ENCODE measurements at places on chromosomes 12 and 14.

DNA sequence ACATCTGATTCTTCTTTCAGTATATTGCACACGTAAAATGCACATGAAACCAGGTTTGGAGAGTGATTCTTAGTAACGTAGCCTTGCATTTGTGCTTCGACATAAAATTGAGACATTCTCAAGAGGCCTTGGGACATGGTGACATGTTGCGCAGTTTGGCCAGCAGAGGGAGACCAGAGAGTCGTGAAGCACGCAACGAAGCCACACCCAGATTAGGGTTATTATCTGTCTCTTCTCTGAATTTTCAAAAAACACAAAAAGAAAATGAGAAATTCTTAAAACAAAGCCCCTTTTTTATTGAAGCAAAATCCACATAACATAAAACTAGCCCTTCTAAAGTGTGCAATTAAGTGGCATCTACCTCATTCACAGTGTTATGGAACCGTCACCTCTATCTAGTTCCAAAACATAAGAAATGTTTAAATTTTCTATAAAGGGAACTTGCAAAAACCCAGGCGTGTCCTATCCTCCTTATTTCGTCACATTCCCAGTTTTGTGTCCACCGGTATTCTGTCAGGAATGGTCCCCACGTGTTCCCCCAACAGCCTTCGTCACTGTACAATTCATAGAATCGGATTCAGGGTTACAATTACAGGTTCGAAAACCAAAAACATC is 108.8 kb upstream of the ATF7IP start:
- DNase-seq, result peak; percentile 57

DNA sequence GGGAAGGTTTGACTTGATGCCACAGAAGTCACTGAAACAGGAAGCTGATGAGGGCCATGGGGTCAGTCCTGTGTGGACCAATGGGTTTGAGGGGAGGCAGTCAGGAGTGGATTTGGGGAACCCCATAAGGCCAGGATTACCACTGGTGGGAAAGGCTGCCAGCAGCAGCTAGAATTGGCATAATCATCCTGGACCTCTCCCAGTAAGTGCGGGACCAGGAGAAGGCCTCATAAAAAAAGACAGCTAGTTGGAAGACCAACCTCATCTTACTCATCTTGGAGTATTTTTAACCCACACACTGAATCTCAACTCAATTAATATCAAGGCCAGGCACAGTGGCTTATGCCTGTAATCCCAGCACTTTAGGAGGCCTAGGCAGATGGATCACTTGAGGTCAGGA is 22.7 kb downstream of the TBX3 start:
- no peak for DNase-seq

GRCh38 chr12:26723379-26724308 is 109.3 kb downstream of the ITPR2 start:
- DNase-seq, result no peak

- DNase-seq, result no peak
Measured at GRCh38 chr12:87796961-87797516, 232.2 kb downstream of the C12orf50 start.

GRCh38 chr12:94704452-94705306 is 54.3 kb upstream of the TMCC3 start:
- no peak for DNase-seq

GRCh38 chr12:130041983-130042812 is 120.1 kb upstream of the FZD10 start:
- DNase-seq, result no peak

DNA sequence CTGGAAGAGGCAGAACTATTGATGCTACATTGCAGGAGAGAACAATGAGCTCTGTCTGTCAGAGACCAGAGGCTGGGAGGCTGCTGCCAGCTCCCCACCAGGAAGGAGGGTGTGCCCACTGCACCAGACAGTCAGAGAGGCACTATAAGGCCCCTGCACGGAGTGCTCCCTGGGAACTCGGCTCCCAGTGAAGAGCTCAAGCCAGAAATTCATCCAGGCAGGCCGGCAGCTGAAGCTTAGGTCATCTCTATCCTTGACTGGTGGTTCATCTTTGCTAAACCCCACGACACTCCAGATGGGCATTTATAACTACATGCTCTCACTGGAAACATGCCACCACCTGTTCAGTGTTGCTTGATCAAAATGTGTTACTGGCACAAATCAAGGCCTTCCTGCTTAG is 65.1 kb upstream of the GPATCH2L start:
- DNase-seq, result no peak

DNA sequence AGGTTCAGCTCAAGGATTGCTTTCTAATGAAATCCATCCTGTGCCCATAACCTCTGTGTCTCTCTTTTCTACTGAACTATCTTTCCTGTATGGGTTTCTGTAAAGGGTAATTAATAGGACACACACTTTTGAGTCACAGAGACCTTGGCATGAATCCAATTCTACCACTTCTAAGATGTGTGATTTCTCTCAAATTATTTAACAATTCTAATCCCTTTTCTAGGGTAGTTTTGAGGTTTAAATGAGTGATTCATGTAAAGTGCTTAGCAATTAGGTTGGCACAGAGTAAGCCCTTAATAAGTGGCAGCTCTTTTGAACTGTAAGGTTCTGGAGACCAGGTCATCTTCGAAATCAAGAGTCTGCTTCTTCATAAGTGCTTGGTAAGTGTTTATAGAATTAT is 202.7 kb downstream of the RASSF9 start:
- no peak for DNase-seq

All from activated gamma-delta T cell treated with anti-CD3 and anti-CD28 coated beads, Interleukin-2, amount 50 U/mL, for 16 hours (primary cell).